Epithelial cell of esophagus (primary cell): ENCODE measurements at places on chromosomes 4 and X.
A peak's percentile ranks its signal among the peaks of the same experiment; 100 is the strongest.

- DNase-seq = peak; percentile 81
These were observed 339.7 kb upstream of the PCDH7 start for GRCh38 chr4:30380404-30380998.

- DNase-seq = no peak
These were observed 104.9 kb upstream of the GIMD1 start for GRCh38 chr4:106473515-106473914.

- DNase-seq = peak; percentile 50
These were observed 6.3 kb upstream of the TAB3 start for GRCh38 chrX:30895370-30895769.

DNA sequence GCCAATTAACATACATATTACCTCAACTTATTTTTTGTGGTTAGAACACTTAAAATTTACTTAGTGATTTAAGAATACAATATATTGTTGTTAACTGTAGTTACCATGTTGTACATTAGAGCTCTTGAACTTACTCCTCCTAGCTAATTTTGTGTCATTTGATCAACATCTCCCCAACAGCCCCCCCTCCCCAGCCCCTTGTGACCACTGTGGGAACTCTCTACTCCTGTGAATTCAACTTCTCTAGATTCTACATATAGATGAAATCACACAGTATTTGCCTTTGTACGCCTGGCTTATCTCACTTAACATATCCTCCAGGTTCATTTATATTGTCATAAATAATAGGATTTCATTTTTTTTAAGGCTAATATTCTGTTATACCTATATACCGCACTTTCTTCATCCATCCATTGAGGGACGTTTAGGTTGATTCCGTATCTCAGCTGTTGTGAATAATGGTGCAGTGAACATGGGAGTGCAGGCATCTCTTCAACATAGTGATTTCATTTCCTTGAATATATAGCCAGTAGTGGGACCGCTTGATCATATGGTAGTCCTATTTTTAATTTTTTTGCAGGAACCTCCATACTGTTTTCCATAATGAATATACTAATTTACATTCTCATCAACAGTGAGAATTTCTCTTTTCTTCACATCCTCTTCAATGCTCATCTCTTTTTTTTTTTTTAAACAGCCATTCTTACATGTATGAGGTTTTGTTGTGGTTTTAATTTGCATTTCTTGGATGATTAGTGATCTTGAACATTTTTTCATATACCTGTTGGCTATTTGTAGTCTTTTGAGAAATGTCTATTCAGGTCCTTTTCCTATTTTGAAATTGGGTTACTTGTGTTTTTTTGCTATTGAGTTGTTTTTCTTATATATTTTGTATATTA is 66.8 kb downstream of the RAPGEF2 start:
- no peak for DNase-seq

- no peak for DNase-seq
These were observed 28.1 kb upstream of the GPC3 start for GRCh38 chrX:134013524-134013923.

GRCh38 chr4:145935253-145936141 is 3.1 kb downstream of the ZNF827 start:
- no peak for DNase-seq

GRCh38 chr4:137393044-137393443 is 139.2 kb downstream of the PCDH18 start:
- no peak for DNase-seq

DNA sequence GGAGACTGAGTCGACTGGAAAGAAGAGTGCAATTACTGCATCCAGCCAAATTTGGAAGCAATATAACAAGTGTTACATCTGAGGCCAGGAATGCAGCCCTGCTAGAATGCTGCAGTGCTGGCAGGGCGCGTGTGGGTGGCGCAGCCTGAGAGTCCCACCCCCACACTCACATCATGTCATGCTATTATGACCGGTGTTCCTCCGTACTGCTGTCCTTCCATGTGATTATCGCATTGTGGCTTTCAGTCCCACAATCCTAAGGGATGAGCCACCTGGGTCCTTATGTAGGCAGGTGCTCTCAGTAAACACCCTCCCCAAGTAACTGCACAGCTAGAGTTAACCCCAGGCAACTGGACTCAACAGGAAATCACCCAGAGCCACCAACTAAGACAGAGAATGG is 122.6 kb upstream of the CPEB2 start:
- DNase-seq = peak; percentile 72

DNA sequence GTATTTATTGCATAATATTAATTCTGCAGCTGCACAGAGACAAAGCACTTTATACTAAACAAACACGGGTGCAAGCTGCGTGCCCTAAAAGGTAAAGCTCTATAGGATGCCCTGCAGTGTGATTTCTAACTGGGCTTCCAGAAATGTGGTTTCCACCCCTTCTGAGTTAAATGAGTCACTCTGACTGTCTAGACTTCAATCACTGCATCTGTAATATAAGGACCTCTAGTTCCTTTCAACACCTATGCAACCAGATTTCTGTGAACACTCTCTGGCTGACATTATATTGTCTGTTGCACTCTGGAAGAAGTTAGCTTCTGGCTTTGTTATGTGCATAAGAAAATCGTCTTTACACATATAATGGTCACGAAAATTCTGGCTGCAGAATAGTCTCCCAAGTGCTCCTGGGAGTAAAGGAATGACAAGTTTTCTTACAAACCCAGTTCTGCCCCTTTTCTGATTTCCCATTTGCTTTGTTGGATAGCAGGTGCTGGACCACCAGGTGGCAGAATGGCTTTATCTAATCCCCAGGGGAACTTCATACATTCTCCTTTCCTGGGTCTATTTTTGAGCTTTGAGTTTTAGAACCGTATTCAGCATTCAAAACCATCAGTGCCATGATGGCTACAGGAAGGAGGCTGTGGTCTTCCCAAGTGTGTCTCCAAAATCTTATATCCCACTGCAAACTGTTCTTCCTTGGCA is 842.2 kb downstream of the STIM2 start:
- DNase-seq = peak; percentile 69

- peak; percentile 1 for DNase-seq
These were observed 1372.9 kb downstream of the TECRL start for GRCh38 chr4:63036159-63036866.

GRCh38 chrX:10501611-10502010 is 118.8 kb downstream of the MID1 start:
- DNase-seq = no peak

- peak; percentile 95 for DNase-seq
These were observed 135.2 kb upstream of the TSPAN5 start for GRCh38 chr4:98793658-98794057.

DNA sequence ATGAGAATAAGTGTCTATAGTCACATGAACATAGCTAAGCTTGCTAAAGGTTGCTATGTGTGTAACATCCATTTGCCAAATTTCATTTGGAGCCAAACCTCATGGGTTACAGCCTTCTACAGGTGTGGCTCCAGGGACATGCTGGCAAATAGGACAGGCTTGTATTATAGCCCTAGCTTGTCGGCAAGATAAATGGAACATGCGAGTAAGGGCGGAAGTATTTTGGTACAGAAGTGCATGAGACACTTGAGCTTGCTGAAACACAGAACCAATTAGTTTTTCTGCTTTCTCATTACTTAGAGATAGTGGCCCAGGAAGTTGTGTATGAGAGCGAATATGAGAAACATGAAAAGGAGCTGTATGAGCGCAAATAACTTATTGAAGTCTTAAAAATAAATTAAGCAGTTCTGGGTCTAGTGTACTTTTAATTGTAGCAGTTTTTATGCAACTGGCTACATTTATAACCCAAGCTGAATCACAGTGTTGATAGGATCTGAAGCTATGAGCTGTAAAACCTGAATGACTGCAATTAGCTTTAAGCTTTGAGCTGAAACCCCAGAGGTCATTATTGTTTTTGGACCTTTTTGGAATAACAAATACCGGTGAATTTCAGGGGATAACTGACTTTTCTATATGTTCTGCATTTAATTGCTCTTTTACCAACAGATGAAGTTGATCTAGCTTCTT is 64.6 kb downstream of the KDM5C start:
- DNase-seq = peak; percentile 29

- no peak for DNase-seq
These were observed 249.9 kb downstream of the PRDM5 start for GRCh38 chr4:120672558-120673147.

- no peak for DNase-seq
These were observed 16.5 kb downstream of the CLOCK start for GRCh38 chr4:55530167-55530566.

- DNase-seq = peak; percentile 75
These were observed 203.2 kb downstream of the PTTG2 start for GRCh38 chr4:38163216-38164006.

DNA sequence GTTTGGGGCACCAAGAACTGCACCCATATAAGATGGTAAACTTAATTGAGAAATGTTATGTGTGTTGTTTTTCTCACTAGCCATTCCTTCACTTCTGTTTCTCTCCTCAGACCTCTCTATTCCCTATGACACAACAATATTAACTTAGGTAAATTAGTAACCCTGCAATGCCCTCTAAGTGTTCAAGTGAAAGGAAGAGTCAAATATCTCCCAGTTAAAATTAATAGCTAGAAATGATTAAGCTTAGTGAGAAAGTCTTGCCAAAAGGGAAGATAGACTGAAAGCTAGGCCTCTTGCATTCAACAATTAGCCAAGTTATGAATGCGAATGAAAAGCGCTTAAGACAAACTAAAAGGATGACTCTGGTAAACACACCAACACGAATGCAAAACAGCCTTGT is 132.9 kb upstream of the KLF8 start:
- no peak for DNase-seq

DNA sequence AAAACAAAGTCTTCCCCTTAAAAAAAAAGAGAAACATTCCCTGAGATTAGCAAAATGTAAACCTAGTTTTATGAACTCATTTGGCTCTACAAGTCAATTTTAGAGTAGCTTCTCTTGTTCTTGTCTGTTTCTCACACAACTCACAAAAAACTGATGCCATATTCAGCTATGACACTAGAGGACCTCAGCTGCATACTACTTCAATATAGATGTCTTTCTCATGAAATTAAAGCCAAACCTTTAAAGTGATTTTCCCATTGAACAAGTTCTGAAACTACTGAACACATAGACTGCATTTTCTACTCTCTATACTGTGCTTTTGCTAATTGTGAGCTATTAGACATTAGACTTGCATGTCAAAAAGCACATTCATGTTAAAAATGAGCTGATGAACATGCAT is 49.8 kb downstream of the TBCK start:
- DNase-seq = peak; percentile 66

GRCh38 chrX:30270639-30271038 is 23.7 kb downstream of the MAGEB1 start:
- no peak for DNase-seq

- no peak for DNase-seq
These were observed 34.9 kb downstream of the HMX1 start for GRCh38 chr4:8836664-8837171.

- DNase-seq = no peak
These were observed 328.8 kb downstream of the ADAM29 start for GRCh38 chr4:175246941-175247340.

DNA sequence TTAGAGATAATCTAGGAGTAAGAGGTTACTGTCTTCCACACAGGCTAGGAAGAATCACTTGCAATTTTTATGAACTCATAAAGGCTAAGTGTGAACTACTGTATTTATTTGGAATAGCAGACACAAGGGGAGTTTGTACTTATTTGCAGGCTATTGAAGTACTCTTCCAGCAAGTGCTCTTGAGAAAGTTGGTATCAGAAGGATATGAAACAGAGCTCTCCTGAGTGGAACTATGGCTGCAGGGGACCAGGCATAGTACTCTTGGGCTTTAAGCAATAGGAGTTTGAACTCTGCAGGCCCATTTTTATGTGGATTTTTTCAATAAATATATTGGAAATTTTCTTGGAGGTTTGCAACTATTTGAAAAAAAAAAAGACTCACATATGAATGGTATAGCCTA is 756.3 kb upstream of the ATOH1 start:
- DNase-seq = no peak

DNA sequence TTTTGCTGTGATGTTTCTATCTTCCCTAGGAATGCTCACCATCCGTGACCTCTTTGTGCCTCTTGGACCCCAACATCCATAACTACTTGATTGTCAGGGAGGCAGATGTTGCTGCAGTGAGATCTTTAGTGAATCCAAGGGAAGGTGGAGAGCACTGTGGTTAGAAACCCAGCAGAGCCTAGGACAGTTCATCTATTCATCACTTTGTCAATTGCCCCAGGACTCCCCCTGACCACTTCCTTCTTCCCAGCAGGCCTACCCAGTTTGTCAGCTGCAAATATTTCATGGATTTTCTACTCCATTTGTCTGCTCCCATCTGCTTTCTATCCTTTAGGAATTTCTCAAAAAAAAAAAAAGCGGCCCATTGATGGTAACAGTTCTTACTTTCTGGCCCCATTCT is 942.8 kb downstream of the PCDH7 start:
- DNase-seq = no peak
